Inflammatory macrophage (primary cell): ENCODE measurements at places on chromosomes 13 and 19.

- DNase-seq, result no peak
These were observed 34.6 kb upstream of the SOX1 start for GRCh38 chr13:112032186-112032993.

- no peak for DNase-seq
These were observed 3.2 kb downstream of the DLEU7 start for GRCh38 chr13:50840284-50840683.

DNA sequence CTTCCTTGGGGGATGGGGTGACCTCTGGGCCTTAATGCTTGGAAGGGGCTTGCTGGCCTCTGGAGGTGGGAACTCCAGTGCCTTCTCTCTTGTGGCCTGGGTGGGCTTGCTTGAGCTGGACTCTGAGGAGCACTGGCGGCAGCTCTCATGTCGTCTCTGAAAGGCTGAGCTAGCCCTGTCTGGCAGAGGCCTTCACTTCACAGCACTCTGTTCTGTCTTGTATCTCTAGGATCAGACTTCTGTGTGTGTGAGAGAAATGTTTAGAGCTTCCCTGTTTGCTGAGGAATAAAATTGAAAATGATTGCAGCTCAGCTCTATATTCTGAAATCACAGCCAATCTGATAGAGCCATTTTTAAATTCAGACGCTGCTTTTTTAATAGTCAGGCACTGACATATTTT is 185.3 kb downstream of the KCNRG start:
- no peak for DNase-seq

GRCh38 chr19:1774989-1775772 is 21.9 kb downstream of the ONECUT3 start:
- DNase-seq, result no peak
